Frontal cortex (tissue), 4 donors: ENCODE measurements at places on chromosomes 6 and 20. TPM values are rescaled to one million over a fixed set of nuclear protein-coding genes. Genes with fewer than 3 reads are reported as not detected.

PABPC1L gene
- total RNA-seq: 2.4 TPM

PARD6B gene
- total RNA-seq: 20.4 TPM

SCRT2 gene
- 1.6 TPM for total RNA-seq

EGFL8 gene
- 5.7 TPM for total RNA-seq

OTOR gene
- 0.82 TPM for total RNA-seq

SLC22A16 gene
- not detected for total RNA-seq

MYL9 gene
- 0.41 TPM for total RNA-seq
